ENCODE measurements at places on chromosomes 7 and 10. TPM values are rescaled to one million over a fixed set of nuclear protein-coding genes. Genes with fewer than 3 reads are reported as not detected.

The GPC2 gene
- polyA plus RNA-seq, result 506 TPM

The CAMK2B gene
- polyA plus RNA-seq, result 67.3 TPM

The CFTR gene
- not detected for polyA plus RNA-seq

The PRSS37 gene
- not detected for polyA plus RNA-seq

The HOXA5 gene
- polyA plus RNA-seq, result not detected

The BLNK gene
- polyA plus RNA-seq, result not detected

The CACNB2 gene
- polyA plus RNA-seq, result 14.3 TPM

The CUBN gene
- polyA plus RNA-seq, result 8.7 TPM

The OR2AE1 gene
- not detected for polyA plus RNA-seq

The PRR15 gene
- polyA plus RNA-seq, result not detected

The PARD3 gene
- polyA plus RNA-seq, result 12.4 TPM

The GDF2 gene
- not detected for polyA plus RNA-seq

The SFRP4 gene
- polyA plus RNA-seq, result not detected

The CCDC6 gene
- 20.1 TPM for polyA plus RNA-seq
